ENCODE measurements at places on chromosomes 16 and 17.
A peak's percentile ranks its signal among the peaks of the same experiment; 100 is the strongest.

- no peak for DNase-seq
These were observed 12.3 kb upstream of the LGALS3BP start for GRCh38 chr17:78991906-78992532.

DNA sequence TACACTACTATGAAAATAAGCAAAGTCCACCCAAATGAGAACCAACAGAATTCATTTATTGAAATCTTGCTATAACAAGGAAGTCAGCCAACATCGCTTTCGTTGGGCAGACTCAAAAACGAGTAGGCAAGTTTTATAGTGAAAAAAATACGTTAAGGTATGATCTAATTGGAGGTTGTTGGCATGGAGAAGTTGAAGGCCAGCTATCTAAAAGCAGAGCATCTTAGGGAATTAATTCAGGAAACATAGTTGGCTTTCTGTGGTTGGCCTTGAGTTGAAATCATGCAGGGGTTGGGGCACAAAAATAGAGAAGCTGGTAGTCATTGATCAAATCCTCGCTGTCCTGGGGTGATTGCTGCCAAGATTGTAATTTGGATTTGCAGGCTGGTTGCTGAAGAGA is 118.3 kb downstream of the PPM1E start:
- no peak for DNase-seq

DNA sequence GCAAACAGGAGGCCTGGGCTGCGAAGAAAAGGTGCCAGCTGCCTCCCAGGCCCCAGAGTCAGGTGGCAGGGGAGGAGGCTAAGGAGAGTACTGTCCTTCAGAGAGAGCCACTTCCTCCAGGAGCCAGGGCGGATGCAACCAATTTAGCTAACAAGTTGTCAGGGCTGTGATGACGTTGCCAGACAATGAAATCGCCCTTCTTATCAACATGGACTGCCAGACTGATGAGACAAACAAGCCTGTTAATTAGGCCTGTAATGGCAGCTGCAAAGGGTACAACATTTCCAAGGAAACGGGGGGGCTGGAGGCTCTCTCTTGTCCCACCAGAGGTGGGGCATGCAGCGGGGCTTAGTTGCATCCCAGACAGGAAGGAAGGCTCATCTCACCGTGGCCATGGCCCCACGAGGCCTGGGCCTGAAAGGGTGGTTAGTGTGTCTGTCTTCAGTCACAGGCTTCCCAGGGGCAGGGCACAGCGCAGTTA is 111.8 kb downstream of the SDK2 start:
- no peak for DNase-seq

GRCh38 chr17:78356101-78356713 is 3.7 kb downstream of the SOCS3 start:
- no peak for DNase-seq

DNA sequence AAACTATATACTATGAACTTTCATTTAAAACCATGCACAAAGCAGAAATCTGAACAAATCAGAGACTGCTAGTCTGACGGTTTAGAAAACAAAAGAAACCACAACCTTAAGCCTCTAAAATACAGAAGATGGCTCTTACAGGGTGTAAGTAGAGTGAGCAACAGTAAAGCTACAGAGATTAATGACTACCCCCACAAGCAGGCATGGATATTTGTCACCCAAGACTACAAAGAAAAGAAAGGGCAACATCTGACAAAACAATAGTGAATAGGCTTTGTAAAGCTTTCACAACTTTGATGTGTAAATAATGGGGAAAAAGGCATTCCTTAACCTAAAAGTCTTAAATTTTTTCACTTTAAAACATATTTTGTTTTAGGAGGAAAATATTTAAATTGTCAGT is 75.0 kb downstream of the SPAG9 start:
- peak; percentile 74 for DNase-seq

DNA sequence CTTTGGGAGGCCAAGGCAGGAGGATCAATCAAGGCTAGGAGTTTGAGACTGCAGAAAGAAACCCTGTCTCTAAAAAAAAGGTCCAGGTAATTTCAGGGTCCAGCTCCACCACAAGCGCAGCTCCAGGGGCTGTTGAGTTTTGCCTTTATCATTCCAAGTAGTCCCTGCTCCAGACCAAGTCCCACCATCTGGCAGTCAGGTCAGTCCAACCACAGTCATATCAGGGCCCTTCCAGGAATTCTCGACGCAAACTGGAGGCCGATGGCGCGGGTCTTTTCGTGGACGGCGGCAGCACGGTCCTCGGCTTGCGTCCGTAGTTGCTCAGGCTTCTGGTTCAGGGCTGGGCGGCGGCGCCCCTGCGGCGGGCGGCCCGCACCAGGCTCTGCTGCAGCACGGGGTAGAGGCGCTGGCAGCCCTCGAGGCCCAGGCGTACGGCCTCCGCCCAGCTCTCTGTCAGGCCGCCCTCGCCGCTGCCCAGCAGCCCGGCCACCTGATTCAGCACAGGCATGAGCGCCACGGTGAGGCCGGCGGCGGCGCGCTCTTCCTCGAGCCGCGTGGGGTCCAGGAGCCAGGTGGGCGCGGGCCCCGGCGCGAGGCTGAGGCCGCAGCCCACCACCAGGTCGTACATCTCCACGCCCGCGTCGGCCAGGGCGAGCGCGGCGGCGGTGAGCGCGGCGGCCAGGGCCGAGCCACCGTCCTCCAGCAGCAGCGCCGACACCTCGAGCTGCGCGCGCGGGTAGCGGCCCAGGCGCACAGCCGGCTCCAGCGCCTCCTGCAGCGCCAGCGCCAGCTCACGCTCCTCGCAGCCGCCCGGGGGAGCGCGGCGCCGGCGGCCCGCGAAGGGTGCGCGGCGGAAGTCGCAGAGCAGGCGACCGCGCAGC is 752 bp downstream of the EXOSC6 start:
- no peak for DNase-seq

DNA sequence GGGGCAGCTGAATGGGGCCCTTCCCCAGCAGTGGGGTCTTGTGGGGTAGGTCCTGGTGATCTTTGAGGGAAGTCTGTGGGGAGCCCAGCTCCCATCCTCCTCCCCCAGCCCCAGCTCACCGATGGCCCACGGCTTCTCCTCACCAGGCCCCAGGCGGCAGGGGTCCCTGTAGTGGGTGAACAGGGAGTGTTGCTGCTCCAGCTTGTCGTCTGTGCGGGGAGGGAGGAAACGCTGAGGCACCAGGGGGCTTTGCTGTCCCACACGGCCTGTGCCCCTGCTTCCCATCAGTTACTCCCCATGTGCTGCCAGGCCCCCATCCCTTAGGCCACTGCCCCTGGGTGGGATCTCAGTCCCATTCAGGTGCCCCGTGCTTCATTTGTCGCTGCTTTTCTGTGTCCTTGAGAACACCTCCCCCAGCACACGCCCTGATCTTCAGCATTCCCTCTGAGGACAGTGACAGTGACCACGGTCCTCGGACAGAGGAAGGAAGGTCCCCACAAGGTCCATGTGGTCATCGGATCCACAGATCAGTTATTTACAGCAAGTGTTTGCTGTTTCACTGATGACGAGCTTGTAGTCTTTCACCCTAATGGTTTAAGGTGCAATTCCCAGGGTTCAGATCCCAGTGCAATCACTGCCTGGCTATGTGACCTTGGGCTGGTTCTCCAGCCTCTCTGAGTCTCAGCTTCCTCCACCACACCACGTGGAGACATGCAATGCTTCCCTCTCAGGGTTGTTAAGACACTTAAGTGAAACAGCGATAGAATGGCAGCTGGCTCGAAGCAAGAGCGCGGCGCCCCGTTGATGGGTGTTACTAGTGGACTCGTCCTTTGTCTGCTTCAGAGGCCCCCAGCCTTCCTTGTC is 53.1 kb downstream of the PRMT7 start:
- peak; percentile 13 for DNase-seq

- peak; percentile 47 for DNase-seq
These were observed 648 bp upstream of the ERCC4 start for GRCh38 chr16:13919330-13919682.

DNA sequence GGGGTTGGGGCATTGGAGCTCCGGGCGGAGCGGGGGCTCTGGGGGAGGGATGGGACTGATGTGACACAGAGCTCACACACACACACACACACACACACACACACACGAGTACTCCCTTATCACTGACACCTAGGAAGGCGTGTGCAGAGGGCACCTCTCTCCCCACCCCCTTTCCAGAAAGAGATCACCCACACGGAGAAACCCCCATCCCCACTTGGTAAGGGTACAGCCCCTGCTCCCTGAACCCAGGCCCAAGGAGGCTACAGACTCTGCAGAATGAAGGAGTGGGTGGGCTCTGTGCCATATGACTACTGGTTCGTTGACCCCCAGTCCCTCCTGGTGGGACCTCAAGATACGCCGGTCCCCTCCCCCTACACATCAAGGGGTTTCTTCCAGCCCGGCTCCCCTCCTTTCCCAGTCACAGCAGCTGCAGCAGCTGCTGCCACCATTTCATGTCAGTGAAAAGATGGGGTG is 8.7 kb upstream of the ARHGAP23 start:
- DNase-seq = no peak

- DNase-seq = no peak
These were observed 149.3 kb downstream of the IRF8 start for GRCh38 chr16:86048221-86048620.

GRCh38 chr16:89586218-89586617 is 10.7 kb downstream of the CPNE7 start:
- DNase-seq = no peak

DNA sequence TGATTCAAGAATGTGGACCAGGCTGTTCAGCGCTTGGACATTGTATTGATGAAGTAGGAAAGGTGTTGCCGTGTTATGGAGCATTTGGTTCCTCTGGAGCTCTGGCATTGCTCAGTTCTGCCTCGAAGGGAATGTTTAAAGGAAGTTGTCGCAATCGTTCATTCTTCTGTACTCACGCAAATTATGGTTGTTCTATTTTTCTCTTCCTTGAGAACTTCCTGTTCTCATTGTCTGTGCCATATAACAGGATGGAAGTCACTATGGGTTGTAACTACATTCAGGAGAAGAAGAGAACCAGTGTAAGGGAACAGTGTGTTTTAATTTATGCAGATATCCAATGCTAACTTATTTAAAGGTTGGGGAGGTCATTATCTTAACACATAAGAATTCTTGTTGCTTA is 13.0 kb downstream of the PCTP start:
- DNase-seq = no peak

GRCh38 chr17:66711881-66712321 is 123.0 kb upstream of the CACNG5 start:
- no peak for DNase-seq

DNA sequence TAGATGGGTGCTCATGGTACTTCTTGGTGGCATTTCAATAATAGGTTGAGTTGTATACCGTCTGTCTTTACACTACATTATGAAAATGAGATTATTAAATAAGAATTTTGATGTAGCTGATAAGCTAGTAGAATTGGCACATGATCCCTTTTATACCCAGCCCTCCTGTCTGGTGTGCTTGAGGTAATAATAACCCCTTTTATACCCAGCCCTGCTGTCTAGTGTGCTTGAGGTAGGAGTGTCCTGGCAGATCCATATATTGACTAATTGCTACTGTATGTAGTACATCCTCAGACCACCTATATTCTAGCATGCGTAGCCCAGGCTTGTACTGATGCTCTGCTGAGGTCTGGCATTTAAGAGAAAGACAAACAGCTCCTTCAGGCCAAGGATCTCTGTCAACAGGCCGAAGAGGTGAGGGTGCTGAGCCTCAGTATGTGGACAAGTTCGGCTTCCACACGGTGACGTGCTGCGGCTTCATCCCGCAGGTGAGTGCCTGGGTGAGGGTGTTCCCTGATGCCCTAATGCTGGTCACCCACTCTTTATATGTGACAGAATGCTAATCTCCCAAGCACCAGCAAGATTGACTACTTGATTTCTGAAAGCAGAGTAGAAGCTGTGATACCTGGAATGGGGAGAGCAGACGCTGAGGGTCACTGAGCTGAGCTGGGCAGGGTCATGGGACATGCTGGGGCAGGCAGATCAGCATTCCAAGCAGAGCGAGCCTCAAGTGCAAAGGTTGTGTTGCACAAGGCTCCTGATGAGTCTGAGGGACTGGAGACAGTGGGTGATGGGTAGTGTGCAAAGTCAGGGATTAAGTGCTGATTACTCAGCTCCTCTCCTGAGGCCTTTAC is 5.7 kb downstream of the FN3K start:
- DNase-seq = no peak

DNA sequence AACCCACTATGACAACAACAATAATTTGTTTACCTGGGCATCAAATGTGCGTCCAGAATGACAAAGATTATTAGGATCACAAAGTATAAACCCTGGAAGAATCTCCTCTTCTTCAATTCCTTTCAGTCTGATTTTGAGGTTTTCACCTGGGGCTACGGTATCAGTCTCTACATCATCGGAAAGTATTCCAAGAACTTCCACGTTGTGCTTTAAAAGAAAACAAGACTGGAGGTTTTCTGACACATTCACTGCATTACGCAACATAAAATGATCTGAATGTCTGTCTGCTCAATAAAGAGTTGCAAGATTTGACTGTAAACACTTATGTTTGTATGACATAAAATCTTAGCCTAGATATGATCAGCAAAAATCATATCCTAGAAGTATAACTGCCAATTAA is 26.0 kb upstream of the RSL1D1 start:
- DNase-seq = no peak

DNA sequence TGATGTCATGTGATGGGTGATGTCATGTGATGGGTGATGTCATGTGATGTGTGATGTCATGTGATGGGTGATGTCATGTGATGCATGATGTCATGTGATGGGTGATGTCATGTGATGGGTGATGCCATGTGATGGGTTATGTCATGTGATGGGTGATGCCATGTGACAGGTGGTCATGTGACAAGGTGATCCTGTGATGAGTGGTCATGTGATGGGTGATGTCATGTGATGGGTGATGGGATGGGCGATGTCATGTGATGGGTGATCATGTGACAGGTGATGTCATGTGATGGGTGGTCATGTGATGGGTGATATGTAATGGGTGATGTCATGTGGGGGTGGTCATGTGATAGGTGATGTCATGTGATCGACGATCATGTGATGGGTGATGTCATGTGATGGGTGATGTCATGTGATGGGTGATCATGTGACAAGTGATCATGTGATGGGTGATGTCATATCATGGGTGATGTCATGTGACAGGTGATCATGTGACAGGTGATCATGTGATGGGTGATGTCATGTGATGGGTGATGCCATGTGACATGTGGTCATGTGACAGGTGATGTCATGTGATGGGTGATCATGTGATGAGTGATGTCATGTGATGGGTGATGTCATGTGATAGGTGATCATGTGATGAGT is 17.2 kb downstream of the CD300LB start:
- no peak for DNase-seq

GRCh38 chr17:65697661-65698060 is 136.2 kb upstream of the AXIN2 start:
- DNase-seq = no peak

DNA sequence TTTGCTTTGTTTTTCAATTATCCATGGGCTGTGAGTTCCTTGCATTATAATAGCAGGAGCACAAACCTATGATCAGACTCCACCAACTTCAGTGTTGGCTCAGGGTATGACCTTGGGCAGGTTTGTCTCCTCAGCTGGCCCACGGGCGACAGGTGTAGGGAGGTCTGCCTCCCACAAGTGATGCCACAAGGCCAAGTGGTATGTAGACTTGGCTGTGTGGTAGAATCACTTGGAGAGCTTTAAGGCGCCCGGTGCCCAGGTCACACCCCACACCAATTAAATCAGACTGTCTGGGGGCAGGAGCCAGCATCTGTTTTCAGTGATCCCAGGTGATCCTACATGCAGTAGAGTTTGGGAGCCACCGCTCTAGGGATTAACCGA is 153.4 kb downstream of the CLEC16A start:
- no peak for DNase-seq

Data from hippocampal formation (tissue), 2 donors.